ENCODE measurements at places on chromosomes 1 and 21.

- DNase-seq: no peak
Observed at GRCh38 chr1:186456729-186457255, 4.1 kb downstream of the PDC start.

GRCh38 chr1:24085007-24085406 lies 26.9 kb downstream of the MYOM3 start:
- no peak for DNase-seq

DNA sequence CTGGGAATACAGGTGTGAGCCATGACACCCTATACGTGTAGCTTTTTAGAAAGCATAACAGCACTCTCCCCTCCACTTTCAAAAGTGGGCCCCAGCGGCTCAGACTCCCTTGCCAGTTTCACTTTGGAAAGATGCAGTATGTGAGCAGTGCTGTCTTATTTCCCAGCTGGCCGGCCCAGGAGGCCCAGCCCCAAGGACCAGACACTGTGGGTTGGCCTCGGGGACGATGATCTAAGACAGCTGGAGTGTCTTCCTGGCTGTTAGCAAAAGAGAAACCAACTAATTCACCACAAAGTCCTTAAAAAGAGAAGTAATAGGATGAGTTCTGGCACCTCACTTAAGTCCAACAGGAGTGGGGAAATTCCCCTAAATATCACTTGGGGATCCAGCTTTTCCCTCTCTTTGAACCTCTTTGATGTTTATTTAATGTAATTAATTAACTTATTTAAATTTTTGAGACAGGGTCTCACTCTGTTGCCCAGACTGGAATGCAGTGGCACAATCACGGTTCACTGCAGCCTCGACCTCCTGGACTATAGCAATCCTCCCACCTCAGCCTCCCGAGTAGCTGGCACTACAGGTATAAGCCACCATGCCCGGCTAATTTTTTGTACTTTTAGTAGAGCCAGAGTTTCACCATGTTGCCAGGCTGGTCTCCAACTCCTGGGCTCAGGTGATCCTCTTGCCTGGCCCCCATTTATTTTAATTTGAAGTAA lies 17.6 kb upstream of the CLIC4 start:
- peak; percentile 28 for DNase-seq

DNA sequence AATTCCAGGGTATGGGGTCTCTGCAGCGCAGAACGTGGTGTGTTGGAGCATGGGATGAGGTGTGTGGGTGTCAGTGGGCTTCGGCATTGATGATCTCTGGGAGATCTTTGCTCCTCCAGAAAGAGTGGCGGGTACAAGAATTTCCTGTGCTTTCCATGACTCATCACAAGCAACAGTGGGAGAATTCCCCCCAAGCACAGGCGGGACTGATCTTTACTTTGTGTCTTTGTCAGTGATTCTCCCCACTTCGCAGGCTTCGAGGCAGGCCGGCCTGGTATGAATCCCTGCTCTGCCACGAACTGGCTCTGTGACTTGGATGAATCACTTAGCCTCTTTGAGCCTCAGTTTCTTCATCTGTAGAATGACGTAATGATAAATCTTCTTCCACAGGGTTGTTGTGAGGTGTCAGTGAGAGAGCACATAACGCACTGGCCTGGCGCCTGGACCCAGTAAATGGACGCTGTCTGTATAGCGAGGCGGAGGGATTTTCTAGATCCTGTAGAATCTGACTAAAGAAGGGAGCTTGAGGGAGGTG lies 2.0 kb downstream of the OPRD1 start:
- DNase-seq: no peak

DNA sequence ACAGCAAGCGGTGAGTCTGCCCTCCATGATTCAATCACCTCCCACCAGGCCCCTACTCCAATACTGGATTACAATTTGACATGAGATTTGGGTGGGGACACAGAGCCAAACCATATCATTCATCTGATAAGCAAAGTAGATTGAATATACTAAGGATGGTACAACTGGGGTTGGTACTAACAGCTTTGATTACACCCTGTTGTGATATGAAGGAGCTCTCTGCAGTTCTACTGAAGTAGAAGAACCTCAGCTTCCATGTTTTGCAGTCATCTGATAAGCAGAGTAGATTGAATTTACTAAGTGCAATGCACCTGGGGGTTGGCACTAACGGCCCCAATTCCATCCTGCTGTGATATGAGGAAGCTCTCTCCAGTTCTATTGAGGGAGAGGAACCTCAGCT lies 31.1 kb downstream of the RWDD3 start:
- DNase-seq: no peak

GRCh38 chr1:18283601-18284385 lies 176.2 kb downstream of the IGSF21 start:
- no peak for DNase-seq

DNA sequence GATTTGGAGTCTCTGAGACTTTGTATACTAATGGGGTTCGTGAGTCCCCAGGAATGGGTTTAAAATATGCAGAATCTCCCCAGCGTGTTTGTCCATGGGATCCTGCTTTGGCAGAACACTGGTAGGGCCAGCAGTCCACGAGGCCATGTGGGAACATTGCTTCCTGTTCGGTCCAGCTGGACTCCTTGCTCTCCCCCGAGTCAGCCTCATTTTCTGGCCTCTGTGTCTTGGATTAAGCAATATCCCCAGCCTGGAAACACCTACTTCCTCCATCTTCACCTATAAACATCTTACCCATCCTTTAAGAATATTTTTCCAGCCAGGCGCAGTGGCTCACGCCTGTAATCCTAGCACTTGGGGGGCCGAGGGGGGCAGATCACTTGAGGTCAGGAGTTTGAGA lies 142.4 kb downstream of the NAV1 start:
- DNase-seq: no peak

- DNase-seq: no peak
Observed at GRCh38 chr1:239061770-239062169, 324.6 kb upstream of the CHRM3 start.

- no peak for DNase-seq
Observed at GRCh38 chr1:213423605-213424004, 372.6 kb downstream of the RPS6KC1 start.

DNA sequence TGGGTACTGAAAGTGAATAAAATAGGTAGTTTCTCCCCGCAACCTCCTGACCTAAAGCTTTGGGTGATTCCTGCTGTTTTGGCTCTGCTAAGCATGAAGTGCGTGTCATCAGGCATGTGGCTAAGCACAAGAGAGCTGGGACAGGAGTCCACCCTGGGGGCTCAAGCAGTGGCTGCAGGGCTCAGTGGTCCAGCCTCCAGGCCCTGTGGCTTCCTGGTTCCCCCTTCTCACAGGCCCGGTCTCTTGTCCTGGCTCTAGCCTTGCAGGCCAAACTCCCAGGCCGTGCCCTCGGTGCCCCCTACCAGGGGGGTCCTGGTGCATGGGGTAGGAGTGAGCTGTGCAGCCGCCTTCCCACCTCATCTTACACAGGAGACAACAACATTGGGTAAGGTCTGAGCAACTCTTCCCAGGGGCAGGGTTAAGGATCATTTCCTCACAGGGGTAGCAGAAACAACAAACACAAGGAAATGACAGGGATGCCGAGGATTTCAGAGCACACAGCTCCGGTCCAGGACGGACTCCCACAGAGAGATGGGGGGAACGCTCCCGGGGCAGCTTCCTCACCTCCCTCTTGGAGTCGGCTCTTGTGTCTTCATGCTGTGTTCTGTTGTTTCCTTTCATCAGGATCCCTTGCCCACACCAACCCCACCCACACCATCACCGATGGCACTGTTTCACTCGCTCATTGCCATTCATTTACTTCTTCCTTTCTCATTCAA lies 19.8 kb upstream of the SLC2A1 start:
- DNase-seq: no peak

GRCh38 chr1:41936107-41936506 lies 17.4 kb upstream of the HIVEP3 start:
- peak; percentile 67 for DNase-seq

- DNase-seq: no peak
Observed at GRCh38 chr1:191804311-191804710, 354.0 kb upstream of the RGS18 start.

- no peak for DNase-seq
Observed at GRCh38 chr1:232529747-232530146, 100.2 kb downstream of the SIPA1L2 start.

- no peak for DNase-seq
Observed at GRCh38 chr21:14115646-14116045, 95.1 kb downstream of the LIPI start.

DNA sequence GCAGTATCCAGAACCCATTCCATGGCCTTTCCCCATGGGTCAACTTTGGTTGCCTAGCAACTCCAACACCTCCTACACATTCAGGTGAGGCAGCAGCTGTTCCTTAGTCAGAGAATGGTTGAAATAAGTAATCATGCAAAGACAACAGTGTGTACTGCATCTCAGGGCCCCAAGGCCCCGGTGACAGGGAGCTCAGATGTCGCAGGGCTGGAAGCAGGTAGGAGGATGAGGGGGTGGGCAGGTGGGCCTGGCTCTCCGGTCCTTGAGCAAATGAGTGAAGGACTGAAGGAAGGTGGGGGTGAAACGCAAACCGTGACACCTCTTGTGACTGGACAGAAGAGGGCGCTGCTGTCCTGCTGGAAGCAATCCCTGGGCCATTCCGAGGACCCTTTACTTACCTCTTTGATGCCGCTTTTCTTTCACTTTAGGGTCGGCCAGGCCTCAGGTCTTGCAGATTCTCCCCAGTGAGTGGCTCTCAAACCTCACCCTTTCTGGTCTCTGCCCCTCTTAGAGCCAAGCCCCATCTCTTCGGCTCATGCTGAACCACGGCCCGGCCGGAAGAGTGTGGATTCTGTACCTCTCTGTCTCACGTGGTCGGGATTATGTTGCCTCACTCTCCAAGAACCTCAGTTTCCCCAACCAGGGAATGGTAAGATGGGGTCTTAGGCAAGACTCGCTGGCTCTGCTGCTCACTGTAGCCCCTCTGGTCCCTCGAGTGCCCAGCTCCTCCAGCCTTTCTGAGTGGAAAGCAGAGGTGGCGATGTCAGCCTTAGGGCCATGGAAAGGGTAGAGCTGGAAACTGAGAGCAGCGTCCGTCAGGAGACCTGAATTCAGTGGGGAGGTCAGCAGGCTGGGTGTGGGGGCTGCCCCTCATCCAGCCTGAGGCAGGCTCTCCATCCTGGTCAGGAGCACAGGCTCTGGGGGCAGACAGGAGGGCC lies 5.6 kb upstream of the KCNA10 start:
- DNase-seq: peak; percentile 56

DNA sequence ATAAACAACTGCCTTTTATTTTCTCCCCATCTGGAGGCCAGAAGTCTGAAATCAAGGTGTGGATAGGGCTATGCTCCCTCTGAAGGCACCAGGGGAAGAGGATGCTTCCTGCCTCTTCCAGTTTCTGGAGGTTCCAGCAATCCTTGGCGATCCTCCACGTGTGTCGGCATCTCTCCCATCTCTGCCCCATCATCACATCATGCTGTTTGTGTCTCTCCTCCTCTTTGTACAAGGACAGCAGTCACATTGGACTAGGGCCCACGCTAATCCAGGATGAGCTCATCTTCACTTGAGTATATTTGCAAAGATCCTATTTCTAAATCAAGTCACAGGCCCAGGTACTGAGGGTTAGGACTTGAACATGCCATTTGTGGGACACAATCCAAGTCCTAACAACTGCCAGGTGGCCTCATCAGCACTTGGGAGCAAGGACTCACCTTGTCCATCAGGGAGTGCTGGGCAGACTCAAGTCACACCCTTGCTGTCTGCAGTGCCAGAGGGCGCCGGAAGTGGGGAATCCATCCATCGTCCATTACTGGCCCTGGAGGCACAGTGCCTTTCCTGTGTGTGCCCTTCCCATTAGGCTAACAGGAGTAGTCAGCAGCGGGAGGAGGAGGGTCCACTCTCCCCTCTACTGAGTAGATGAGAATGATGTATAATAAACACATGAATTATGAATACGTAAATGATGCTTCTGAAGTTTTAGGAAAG lies 185.4 kb upstream of the AJAP1 start:
- no peak for DNase-seq

DNA sequence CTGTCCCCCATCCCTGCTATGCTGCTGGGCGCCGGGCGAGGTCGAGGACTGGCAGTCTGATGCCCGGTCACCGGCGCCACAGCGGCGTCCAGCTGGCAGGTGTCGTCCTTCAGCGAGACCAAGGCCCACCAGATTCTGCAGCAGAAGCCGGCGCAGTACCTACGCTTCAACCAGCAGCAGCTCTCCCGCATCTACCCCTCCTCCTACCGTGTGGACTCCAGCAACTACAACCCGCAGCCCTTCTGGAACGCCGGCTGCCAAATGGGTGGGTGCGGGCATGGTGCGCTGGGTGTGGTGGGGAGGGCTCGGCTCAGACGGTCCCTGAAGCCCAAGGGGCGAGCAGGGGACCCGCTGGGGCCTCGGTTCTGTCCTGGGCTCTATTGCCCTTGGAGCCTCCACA lies 20.7 kb downstream of the PLCH2 start:
- no peak for DNase-seq
